ENCODE measurements at places on chromosomes 2 and 18.

GRCh38 chr2:175004730-175004979, 526 bp downstream of the CHN1 start:
- DNase-seq, result no peak

- no peak for DNase-seq
Measured at GRCh38 chr2:183536714-183537113, 412.5 kb downstream of the NUP35 start.

DNA sequence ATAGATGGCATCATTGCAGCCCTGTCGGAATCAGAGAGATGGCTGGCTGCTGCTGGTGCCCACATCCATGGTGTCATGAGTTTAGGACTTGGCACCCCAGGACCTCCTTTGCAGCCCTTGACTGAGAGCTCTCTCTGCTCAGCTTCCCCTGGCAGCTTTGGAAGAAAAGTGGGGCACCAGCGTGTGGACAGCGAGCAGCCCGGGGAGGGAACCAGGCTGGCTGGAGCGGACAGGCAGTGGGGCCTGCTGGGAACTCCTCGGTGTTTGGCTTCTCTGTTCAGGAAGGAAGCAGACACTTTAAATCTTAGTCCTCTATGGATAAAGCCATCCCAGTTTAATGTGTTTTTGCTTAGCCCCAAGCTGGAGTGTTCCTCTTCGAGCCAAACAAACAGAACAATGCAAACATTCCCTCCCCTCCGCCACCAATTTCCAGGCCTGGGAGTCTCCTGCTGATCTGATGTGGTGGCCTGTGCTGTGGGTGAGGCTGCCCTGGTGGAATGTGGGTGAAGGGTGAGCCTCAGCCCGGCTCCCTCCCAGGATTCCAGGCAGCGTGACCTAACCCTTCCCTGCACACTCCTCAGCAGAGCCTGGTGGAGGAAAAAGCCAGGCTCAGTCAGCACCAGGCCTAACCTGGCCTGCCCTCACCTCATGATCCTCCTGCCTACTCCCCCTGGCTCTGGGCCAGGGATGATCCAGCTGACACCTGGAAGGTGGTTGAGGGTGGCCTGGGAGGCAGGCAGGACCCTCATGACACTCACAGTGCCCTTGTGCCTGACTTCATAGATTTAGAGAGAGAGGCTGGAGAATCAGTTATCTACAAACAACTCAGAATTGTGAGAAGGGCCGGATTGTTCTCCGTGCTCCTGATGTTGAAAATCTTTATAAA, 21.6 kb upstream of the ITGB6 start:
- no peak for DNase-seq

DNA sequence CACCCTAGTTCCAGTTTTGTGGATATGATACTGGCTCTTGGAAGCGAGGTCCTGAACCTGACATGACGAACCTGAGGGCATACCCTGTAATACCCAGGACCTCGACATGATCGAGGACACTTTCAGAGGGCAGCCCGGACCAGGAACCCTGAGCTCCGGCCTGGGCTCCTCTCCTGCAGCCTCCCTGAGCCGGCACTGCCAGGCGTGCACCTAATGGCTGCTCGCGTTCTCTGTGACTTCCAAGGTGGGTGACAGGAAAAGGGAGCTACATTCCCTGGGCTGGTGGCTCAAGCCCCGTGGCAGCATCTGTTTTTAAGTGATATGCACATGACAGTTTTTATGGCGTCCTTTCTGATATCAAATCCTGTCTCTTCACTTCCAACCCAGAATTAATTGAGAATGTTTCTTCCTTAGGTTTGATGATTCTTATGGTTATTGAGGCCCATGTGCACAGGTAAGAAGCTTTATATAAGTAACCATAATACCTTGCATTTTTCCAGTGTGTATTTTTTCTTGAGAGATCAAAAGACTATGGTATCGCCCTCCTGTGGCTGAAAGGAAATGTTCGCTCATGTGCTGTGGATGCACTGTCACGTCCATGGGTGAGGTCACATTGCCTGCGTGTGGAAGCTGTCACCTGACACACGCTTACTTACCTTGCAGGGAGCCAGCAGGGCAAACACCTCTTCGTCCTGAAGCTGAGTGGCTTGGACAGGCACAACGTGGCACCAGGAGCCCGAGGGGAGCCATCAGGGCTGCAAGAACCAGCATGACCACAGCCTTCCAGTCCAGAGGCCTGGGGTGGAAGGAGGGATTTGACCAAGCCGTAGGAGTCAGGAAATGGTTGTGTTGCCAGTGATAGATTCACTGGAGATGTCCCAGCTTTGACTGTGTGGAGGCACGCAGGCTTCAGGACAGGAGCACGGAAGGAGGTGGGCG, 367.4 kb upstream of the MYT1L start:
- no peak for DNase-seq

GRCh38 chr18:68928762-68929675, 131.1 kb downstream of the CCDC102B start:
- DNase-seq, result no peak

GRCh38 chr18:25962176-25962575, 128.2 kb downstream of the SS18 start:
- DNase-seq, result no peak

DNA sequence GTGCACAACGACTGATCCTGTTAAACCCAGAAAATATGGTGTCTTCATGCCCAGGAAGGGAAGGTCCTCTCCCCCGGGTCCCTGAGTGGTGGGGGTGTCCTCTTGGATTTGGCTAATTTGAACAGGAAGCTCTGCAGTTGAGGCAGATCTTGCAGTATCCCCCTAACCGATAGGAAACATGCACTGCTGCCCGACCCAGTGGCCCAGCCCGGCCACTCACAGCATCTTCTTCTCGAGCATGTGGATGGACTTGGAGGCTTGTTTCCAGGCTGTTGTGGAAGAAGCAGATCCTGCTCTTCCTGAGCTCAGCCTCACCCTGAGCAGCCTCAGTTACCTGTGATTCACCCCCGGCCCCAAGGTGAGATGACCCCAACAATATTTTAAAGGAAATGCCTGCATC, 46.4 kb upstream of the ASB1 start:
- no peak for DNase-seq

DNA sequence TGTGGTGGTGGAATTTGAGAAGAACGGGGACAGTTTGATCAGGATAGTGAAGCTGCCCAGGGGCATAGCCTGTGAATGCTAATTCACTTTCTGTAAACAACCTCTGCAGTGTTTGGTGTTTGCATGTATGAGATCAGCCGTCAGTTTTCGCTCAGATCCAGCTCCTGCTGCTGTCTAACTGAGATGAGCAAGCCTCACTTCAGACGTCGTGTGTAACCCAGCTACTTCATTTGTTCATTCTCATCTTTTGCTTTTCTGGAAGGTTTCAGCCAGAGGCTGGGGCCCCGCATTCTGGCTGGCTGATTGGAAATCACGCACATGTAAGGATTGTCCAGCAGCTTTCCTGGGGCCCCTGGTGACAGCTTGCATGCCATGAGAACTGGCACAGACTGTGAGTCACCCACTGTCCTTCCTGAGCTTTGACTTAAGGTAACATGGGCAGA, 48.9 kb downstream of the LDLRAD4 start:
- DNase-seq, result no peak
